ENCODE measurements at places on chromosomes 3 and 15. TPM values are rescaled to one million over a fixed set of nuclear protein-coding genes. Genes with fewer than 3 reads are reported as not detected.

The ALPK3 gene
- 52.1 TPM for total RNA-seq

The FBXW12 gene
- total RNA-seq: 0.51 TPM

DNA sequence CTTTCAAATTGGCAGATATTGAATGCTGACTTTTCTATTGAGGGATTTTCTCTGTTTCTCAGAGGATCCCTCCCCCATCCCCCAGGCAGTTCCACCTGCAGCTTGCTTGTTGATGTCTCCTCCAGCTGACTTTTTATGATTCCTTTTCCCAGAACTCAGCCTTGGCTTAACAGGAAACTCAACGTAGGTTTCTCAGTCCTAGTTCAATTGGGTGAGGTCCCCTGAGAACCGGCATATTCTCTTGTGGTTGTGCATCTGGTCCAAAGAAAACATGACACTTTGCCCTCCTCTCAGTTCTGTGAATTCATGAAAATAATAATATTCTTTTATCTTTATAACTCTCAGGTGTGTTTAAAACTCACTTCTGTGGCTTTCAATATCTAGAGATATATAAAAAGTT is 1222.1 kb downstream of the OTOL1 start:
- H3K36me3 ChIP-seq: no peaks in the 10 kb centered on the region
- H3K4me3 ChIP-seq: no peak overlapping the region
- H3K4me1 ChIP-seq: peaks cover 11% of the 10 kb centered on the region
- no peak overlapping the region for H3K27ac ChIP-seq
- DNase-seq: peak; percentile 2
- no peaks in the 10 kb centered on the region for H3K27me3 ChIP-seq

DNA sequence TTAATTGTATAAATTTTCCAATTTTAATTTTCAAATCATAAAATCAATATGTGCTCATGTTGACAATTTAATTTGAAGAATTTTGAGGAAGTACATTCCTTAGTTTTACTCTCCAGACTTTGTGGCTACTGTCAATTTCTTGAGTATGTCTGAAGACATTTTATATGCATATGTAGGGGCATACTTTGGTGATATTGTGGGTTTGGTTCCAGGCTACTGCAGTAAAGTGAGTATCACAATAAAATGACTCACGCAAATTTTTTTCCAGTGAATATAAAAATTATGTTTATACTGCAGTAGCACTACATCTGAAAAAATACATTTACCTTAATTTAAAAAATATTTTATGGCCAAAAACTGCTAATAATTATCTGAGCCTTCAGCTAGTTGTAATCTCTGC is 123.2 kb upstream of the PLCL2 start:
- no peak overlapping the region for H3K27ac ChIP-seq
- no peak for DNase-seq
- H3K36me3 ChIP-seq: no peaks in the 10 kb centered on the region
- H3K4me3 ChIP-seq: no peak overlapping the region
- no peaks in the 10 kb centered on the region for H3K27me3 ChIP-seq
- peaks cover 8% of the 10 kb centered on the region for H3K4me1 ChIP-seq

DNA sequence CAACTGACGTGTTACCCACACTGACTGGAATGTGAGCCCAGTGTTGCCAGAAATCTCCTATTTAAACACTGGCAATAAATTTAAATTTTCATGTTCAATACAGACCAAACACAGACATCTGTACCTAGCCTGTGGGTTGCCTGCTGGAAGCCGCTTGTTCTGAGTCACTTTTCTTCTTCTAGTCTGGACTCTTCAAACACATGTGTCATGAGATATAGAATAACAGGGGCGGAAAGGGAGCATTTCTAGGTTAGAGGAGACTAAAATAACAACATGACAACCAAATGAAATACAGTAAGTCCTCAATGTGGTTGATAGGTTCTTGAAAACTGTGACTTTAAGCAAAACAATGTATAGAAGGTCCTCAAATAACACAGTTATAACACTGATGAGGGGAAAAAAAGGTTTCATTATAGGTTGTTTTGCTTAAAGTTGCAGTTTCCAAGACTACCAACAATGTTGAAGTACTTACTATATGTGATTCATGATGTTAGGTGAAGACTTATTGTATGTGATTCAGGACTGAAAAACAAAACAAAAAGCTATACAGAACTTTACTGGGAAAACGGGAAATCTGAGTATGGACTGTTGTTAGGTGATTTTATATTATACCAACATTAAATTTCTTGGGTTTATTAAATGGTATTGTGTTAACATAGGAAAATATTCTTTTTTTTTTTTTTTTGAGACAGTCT is 63.1 kb downstream of the PRKAR2A start:
- no peaks in the 10 kb centered on the region for H3K36me3 ChIP-seq
- no peak overlapping the region for H3K27ac ChIP-seq
- no peaks in the 10 kb centered on the region for H3K4me1 ChIP-seq
- DNase-seq: peak; percentile 5

GRCh38 chr15:65263313-65263712 is 23.4 kb downstream of the PARP16 start:
- no peak overlapping the region for H3K27ac ChIP-seq
- DNase-seq: no peak
- H3K27me3 ChIP-seq: no peaks in the 10 kb centered on the region
- peaks cover 9% of the 10 kb centered on the region for H3K4me1 ChIP-seq

DNA sequence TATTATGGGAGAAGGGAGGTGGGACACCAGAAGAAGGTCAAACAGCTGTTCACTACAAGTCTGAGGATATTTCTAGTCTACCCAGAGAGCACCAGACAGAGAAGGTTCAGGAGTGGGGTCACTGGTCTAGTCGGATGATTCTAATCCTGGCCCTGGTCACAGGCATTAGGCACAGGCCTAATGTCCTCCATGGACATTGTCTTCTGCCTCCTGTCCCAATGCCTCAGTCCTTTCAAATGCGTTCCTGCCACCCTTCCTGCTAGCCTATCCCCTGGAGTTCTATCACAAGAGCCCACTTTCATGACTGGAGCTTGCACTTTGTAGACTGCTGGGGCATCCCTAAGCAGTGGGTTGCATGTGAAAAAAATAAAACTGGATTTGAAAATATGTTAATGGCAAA is 83.9 kb upstream of the PFN2 start:
- H3K27me3 ChIP-seq: no peaks in the 10 kb centered on the region
- no peaks in the 10 kb centered on the region for H3K4me1 ChIP-seq
- no peaks in the 10 kb centered on the region for H3K36me3 ChIP-seq
- H3K27ac ChIP-seq: no peak overlapping the region
- no peak for DNase-seq

- H3K36me3 ChIP-seq: no peaks in the 10 kb centered on the region
- peaks cover 16% of the 10 kb centered on the region for H3K4me1 ChIP-seq
- no peak overlapping the region for H3K27ac ChIP-seq
- DNase-seq: no peak
These were observed 164.7 kb downstream of the CTNNB1 start for GRCh38 chr3:41363830-41364523.

DNA sequence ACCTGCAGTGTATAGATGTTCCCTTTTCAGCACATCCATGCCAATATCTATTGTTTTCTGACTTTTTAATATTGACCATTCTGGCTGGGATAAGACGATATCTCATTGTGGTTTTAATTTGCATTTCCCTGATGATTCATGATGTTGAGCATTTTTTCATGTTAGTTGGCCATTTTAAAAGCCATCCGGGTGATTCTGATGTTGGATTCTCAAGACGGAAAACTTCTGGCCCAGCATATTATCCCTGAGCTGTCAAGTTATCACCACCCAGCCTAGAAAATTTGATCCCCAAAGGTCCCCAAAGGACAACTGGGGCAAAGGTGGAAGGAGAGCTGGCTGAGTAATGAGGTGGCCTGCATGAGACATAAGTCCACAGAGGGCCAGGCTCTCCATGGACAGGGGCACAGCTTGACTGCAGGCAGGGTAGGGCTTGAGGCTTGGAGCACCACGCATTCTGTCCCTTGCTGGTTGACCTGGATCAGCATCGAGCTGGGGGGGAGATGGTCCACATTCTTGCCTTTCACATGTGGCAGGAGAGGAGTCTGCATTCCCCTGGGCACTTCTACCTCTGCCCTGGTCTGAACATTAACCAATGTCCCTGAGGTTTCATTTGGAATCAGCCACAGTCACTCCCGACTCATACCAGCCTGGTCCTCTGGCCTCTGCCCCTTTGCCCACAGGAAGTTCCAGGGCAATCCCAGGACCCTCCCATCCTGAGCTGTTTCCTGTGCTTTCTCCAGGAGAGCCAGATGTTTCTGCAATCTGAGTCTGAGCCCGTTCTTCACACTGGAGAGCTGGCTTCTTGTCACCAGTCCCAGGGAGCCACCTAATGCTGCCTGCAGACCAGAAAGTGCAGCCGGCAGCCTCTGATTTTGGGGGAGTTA is 69.2 kb downstream of the ISG20 start:
- no peak overlapping the region for H3K4me3 ChIP-seq
- no peaks in the 10 kb centered on the region for H3K4me1 ChIP-seq
- H3K36me3 ChIP-seq: no peaks in the 10 kb centered on the region
- peaks cover 92% of the 10 kb centered on the region for H3K27me3 ChIP-seq
- no peak overlapping the region for H3K27ac ChIP-seq
- DNase-seq: no peak

GRCh38 chr15:75943713-75944215 is 40.1 kb downstream of the FBXO22 start:
- no peak for DNase-seq
- no peaks in the 10 kb centered on the region for H3K36me3 ChIP-seq
- no peak overlapping the region for H3K27ac ChIP-seq
- H3K4me1 ChIP-seq: no peaks in the 10 kb centered on the region
- no peak overlapping the region for H3K4me3 ChIP-seq

Measured in cardiac muscle cell (in vitro differentiated cells and primary cell).